Activated naive CD8-positive, alpha-beta T cell treated with anti-CD3 and anti-CD28 coated beads, Interleukin-2, amount 50 U/mL, for 24 hours (primary cell): ENCODE measurements at places on chromosomes 6 and 20.
A peak's percentile ranks its signal among the peaks of the same experiment; 100 is the strongest.

DNA sequence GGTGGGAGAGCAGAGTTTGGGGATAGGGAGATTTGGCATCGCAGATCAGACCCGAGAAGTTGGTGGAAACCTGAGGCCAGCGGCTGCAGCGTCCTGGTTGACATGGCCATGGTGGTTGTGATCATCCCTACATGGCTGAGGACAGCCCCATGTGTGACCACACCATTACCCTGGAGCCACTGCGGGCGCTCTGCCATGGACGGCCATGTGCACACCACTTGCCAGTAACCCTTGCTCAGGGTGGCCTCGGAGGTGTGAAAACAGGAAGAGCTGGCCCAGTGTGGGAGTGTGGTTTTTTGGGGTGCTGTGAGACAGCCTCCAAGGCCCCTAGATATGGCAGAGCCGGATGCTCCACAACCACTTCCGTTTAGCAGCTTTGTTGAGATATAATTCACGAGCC is 64.4 kb downstream of the TMEM242 start:
- DNase-seq, result no peak

DNA sequence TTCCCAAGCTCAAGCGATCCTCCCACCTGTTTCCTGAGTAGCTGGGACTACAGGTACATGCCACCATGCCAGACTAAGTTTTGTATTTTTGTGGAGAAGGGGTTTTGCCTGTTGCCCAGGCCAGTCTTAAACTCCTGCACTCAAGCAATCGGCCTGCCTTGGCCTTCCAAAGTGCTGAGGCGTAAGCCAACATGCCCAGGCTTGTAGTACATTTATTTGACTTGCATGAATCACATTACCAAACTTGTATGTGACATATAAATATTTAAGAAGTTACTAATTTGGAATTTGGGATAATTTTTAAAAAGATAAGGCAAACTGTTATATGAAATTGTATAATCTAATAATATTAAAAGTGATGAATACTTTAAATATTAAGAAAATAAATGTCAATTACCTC is 157.6 kb downstream of the MCHR2 start:
- DNase-seq, result no peak

- DNase-seq, result no peak
These were observed 19.8 kb upstream of the C6orf62 start for GRCh38 chr6:24738741-24739140.

GRCh38 chr20:5741089-5741488 is 9.1 kb upstream of the SHLD1 start:
- DNase-seq, result no peak

DNA sequence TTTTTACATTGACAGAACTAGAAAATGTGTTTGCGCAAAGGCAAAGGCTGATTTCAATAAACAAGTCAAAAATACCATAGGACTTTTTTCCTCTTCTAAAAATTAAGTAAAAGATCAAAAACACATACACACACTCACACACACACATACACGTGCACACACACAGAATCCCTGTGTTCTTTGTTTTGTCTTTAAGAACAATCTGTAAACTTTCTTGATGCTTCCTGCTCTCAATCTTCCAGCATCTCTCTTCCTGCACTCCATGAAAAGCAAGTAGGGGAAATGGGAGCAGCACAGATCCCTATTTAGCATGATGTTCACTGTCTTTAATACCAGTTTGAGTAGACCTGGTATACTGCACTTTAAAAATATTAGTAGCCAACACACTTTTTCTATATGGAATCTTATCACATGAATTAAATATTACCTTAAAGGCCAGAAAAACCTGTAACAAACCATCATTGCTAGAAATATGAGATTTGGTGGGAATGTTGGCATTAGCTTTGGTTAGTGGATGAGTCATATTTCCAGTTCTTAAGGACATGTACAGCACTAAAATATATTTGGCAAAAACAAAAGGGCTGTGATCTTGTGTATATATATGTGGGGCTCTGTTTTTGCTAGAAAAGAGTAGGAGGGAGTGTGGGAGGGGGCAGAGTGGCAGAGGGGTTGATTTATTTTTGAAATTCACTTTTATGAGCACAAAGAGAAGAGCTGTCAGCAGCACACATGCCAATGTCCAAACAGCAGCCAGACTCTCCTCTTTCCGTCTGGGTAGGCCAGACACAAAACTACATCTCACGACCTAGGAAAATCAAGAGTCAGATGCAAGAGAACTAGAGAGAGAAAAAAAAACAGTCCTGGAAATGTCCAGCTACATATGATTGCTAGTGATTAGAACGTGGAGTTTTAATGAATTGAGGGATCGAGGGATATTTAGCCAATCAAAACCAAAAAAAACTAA is 4.6 kb downstream of the PTPRK start:
- no peak for DNase-seq

DNA sequence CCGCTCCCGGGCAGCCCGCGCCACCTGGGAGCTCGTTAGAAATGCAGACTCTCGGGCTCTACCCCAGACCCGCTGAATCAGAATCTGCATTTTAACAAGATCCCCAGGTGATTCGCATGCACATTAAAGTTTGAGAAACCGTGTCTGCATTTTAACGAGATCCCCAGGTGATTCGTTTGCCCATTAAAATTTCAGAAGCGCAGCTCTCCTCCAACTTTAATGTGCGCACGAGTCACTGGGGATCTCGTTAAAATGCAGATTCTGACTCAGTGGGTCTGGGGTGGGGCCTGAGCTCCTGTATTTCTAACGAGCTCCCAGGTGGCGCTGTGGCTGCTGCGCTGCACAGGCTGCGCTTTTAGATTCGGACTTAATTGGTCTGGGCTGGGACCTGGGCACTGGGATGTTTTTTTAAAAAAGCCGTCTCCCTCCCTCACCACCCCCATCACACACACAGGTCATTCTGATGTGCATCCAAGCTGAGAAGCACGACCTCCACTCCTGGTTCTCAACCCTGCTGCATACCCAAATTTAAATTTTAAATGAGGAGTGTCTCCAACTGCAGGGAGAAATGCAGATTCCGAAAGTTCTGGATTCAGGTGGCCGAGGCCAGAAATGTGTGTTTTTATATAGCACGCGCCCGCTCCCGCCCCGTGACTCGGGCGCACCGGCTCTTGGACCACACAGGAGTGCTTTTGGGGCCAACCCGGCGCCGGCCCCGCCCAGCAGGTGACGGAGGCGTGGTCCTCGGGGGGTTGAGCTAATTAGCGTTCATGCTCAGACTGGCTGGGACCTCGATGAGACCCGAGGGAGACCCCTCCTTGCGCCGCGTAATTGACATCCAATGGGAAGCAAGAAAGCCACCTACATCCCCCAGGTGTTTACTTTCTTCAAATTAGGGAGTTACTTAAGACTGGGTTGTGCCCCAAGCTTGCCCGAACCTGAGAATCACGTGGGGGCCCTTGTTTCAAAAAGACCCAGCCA is 85.8 kb downstream of the ZFP64 start:
- peak; percentile 54 for DNase-seq

GRCh38 chr6:142872376-142872775 is 72.6 kb downstream of the HIVEP2 start:
- no peak for DNase-seq

DNA sequence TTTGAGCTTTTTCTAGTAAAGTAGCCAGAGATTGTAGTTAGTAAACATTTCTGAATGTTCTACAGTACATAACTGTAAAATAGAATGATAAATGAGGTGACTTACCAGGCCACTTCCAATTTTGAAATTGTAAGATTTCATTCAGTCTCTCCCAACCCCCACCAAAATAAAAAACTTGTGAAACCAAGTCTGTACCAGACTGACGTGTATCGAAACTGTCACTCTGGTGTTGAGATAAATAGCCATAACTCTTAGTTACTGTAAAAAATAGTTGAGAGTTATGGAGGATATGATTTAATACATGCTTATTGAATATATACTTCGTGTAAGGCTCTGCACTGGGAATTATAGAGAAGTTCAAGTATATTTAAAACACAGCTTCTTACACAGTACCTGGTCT is 455.7 kb downstream of the PLCB1 start:
- no peak for DNase-seq

DNA sequence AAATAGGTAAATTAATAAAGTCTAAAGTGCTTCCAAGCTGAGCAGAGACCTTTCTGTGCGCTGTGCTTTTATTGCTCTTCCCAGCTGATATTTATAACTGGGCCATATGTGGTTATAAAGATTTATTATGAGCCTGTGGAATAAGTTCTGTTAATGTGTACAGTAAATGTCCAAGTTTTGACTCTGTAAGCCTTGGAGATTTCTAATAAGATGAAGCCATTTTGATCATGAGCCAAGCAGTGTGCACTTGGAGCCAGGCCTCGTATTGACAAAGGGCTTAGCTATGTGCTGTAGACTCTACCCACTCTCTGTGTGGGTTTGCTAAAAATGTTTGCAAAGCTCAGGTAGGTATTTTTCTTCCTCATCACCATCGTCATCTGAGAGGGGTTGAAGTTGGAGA is 361.1 kb downstream of the FOXA2 start:
- DNase-seq, result no peak

- DNase-seq, result no peak
These were observed 212.8 kb upstream of the FUT9 start for GRCh38 chr6:95802978-95803377.

- DNase-seq, result no peak
These were observed 15.8 kb upstream of the DEK start for GRCh38 chr6:18280084-18280483.

DNA sequence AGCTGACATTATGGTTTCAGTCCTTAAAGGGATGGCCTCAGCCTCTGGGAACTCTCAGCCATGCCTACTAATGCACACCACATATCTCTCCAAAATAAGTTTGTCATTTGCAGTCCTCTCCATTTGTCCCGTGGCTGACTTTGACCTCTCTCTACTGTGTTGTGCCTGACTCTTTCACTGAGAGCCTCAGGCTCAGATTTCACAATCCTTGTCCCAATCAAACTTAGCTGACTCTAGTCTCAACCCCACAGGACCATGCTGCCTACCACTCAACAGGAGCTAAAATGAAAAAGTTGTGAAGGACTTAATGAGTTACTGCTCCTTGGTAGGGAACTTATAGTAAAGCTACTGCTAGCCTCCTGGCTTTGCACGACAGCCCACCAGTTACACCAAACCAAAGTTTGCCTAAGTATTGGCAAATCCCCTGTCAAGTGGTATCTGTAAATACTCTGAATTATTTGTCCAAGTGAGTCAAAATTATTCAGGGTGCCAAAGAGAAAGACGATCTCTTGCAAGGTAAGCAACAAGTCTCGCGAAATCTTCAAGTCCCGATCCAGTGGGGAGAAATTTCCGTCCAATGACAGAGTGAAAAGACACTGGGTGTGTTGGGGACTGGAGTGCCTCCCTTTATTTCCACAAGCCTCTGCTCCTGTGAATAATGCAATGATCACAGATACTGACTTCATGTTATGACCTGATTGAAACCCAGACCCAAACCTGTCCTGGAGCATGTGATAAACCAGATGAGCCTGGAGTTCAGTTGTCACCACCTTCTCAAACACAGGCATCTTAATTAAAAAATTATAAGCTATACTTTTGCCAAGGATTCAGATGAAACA is 124.4 kb upstream of the FOXQ1 start:
- no peak for DNase-seq

GRCh38 chr6:80142586-80142985 is 36.1 kb downstream of the BCKDHB start:
- DNase-seq, result no peak

DNA sequence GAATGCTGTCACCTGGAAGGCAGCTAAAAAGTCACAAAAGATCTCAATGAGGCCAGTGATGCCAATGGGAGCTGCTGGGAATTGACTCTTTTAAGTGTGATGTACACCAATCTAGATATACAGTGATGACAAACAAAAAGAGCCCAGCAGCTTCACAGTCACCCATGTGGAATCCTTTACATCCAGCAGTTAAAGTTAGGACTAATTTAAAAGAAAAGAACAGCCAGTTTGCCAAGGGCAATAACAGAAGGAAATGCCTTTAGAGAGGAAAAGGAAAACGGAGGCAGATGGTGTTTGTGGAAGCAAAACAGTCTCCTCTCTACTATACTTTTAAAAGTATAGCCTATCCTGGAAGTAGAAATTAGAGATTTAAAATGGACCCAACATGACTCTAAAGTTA is 873.5 kb downstream of the EPHA7 start:
- DNase-seq, result no peak

- peak; percentile 63 for DNase-seq
These were observed 67.0 kb downstream of the TNFRSF21 start for GRCh38 chr6:47242483-47243386.

DNA sequence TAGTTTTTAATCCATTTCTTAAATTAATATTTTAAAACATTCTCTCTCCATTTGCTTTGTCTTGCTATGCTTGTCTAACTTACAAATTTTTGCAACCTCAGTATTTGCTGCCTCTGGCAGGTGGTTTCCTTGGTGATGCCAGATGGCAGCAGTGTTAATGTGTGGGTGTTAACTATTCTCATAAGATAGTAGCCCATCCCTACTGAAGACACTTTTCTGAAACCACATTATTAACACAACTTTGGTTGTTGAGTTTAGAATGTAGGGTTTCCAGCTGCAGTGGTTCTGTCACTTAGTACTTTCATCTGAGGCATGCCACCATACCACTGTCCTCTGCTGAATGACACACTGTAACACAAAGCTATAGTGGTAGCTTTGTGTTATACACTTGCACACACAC is 75.1 kb downstream of the MYO6 start:
- no peak for DNase-seq

- no peak for DNase-seq
These were observed 189.0 kb upstream of the CCN2 start for GRCh38 chr6:132140189-132140588.

- DNase-seq, result peak; percentile 39
These were observed 245.1 kb downstream of the FOXA2 start for GRCh38 chr20:22339091-22339881.

GRCh38 chr6:170174124-170174770 is 116.6 kb downstream of the DLL1 start:
- DNase-seq, result no peak

DNA sequence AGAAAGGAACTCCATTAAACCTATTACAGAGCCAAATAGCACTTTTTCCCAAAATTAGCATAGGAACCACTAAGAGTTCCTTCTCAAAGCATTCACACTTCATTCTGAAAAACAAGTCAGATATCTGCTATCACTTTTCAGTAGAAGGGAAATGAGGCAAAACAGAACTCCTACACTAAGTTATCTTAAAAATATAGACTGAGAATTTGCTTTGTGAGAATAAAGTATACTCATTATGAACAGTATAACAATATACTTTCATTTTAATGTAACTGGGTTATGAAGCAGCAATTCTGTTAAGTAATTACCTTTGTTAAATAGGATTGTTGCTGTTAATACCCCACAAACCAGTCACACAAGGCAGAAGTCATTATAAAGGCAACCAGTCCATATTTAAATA is 8.7 kb downstream of the MTRF1L start:
- DNase-seq, result no peak
